ENCODE measurements at places on chromosomes 12 and 14.
A peak's percentile ranks its signal among the peaks of the same experiment; 100 is the strongest.

DNA sequence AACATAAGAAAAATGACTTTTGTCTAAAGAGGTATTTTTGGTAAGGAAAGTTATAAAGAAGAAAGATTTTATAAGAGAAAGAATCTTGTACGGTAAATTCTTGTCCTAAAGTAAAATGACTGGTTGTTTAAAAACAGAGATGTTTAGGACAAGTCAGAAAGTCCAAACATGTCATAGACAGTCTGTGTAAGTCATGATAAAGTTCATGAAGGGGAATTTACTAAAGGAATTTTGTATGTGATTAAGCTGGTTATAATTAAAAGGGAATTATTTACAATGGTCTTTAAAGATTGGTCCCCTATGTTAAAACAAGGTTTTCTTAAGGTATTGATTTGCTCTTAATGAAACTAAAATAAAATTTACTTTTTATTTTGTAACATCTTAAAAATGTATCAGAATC is 269.4 kb upstream of the CCDC196 start:
- DNase-seq, result no peak

- DNase-seq, result no peak
Measured at GRCh38 chr12:65907513-65907912, 83.2 kb downstream of the HMGA2 start.

GRCh38 chr12:71216725-71217579 is 59.2 kb upstream of the TSPAN8 start:
- DNase-seq, result peak; percentile 4

DNA sequence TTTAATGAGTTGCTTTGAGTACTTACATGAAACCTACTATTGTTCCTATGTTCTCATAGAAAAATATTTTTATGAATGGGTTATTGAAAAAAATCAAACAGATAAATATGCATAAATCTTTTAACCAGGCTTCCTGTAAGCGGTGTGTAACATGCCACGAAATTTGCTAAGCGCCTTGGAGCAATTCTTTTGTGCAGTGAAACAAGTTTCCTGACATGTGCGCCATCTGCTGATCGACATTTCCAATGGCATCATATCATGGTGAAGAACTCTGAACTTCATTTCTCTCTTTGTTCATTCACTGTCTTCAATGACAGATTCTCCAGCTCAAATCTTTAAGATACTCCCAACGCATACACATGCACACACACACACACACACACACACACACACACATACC is 145.6 kb upstream of the NAV3 start:
- peak; percentile 50 for DNase-seq

DNA sequence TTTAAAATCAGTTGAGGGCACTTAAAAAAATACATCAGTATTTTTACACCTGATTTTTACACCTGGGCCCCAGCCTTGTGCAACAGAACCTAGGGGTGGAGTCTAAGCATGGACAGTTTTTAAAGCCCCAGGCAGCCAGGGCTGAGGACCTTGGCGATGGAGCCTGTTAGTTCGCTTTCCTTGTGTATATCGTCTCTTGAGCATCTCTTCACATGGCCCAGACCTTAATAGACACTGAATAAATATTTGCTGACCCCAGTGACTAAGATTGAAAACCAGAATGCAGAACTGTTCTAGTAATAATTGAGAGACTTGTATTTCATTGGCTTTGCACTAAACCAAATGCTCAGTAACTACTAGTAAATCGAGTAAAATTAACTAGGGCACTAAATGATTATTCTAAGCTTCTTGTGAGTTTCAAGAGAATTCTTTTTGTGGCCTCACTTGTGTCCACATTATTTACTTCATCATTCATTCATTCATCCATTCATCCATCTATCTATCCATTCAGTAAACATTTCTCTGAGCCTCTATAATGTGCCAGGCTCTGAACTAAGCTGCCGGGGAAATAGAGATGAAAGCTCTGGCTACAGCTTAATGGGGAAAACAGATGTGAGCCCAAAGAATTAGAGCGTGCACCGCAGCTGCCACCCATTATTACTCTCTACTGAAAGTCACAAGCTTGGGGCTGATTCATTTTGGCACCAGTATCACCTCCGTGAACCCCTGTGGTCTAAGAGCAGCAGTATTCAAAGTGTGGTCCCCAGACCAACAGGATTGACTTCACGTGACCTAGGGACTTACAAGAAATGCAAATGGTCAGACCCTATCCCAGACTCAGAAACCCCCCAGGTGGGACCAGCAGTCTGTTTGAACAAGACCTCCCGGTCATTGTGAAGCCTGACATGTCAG is 30.7 kb upstream of the BCL7A start:
- DNase-seq, result no peak

- DNase-seq, result no peak
Measured at GRCh38 chr14:68636597-68636996, 156.3 kb downstream of the ZFP36L1 start.

DNA sequence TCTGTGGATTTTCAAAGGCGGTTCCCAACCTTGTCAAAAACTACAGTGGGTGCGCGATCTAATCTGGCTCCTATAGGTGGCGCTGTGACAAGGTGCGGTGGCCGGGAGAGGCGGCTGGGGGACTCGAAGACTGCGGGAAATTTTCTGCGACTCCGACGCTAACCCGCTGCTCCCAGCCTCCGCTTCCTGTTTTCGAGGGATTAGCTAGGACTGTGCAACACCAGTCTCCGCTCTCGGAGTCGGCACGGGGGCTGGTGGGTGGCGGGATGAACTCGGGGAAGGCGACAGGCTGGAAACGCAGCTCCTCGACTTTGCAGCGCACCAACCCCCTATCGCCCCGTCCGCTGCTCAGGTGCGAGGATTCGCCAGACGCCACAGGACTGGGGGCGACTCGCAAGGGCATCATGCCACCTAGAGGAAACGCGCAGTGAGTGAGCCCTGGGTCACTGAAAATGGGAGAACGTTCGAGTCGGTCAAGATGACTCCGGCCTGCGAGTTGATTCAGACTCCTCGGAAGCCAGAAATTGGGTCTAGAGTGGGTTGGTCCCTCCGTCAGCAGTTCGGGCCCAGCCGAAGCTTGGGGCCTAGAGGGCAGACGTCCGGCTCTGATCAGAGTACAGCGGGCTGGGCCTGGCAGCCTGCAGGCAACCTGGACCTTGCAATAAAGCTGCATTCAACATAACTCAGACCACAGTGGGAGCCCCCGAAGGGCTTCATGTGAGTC is 5.5 kb upstream of the PAX9 start:
- DNase-seq, result no peak

DNA sequence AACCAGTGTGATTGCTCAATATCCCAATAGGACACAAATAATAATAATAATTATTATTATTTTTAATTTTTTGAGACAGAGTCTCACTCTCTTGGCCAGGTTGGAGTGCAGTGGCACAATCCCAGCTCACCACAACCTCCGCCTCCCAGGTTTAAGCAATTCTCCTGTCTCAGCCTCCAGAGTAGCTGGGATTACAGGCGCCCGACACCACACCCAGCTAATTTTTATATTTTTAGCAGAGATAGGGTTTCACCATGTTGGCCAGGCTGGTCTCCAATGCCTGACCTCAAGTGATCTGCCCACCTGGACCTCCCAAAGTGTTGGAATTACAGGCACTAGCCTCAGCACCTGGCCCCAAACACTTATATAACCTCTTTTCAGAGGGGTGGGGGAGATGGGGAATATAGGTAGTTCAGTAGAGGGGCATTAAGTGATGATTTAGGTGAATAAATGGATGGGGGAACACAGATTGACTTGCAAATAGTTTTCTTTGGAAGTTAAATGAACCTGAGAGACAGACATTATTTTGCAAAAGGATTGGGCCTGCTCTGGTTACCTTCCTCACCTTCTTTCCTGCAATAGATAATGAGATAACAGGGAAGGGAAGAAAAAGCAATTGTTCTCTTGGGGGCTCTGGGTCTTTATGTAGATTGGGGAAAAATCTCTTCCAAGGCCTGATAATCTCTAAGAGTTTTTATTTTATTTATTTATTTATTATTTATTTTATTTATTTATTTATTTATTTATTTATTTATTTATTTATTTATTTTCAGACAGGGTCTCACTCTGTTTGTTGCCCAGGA is 57.7 kb downstream of the RESF1 start:
- no peak for DNase-seq

DNA sequence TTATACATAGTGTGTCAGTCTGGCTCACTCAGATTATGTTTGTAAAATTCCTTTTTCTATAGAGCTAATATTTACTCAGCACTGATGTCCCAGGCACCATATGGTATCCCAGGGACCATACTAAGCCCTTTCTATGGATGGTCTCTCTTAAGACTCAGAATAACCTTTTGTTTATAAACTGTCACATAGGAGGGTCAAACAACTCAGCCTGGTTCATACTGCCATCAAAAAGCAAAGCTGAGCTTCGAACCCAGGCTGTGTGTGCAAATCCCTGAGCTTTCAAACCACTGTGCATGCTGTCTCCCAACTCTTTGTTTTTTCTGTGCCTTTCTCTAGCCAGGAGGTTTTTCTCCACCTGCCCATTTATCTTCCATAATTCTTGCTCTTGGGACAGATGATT is 135.6 kb upstream of the ARHGAP5 start:
- no peak for DNase-seq

DNA sequence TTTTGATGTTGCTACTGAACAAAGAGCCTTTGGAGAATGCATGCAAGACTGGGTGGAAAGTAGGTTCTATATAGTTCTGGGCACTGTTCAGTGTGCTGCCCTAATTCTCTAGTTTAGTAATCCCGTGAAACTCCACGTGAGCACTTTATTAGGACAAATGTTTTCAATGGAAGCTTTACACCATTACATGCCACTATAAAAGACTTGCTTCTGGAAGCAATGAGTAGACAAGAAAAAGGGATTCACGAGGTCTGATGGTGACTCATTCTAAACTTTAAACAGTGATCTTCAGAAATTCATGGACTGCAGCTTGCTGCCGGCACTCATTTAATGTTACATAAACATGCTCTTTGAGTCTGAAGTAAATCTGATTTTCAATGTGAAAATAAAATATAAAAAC is 22.3 kb downstream of the ATG14 start:
- DNase-seq, result no peak

- DNase-seq, result peak; percentile 57
Measured at GRCh38 chr12:122190842-122191668, 8.1 kb downstream of the LRRC43 start.

GRCh38 chr14:76034566-76034965 is 49.0 kb downstream of the IFT43 start:
- no peak for DNase-seq

GRCh38 chr12:45670346-45671065 is 59.0 kb upstream of the ARID2 start:
- no peak for DNase-seq

DNA sequence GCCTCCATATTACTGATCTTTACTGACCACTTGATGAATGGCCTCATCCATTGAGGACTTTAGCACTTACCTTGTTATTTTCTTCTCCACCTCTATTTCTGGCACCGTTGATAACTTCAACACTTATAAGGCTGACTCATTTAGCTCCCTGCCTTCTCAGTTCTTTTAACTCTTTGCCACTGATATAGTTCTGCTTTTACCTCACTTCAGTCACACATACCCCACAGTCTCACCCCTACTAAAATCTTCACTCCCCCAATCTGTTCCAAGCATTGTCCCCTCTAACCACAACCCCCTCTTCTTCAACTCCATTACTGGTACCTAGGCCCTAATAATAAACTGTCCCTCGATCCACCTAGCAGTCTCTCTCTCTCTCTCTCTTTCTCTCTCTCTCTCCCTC is 141.0 kb downstream of the PAH start:
- DNase-seq, result no peak

GRCh38 chr14:100106250-100107112 is 41.3 kb downstream of the EVL start:
- no peak for DNase-seq

DNA sequence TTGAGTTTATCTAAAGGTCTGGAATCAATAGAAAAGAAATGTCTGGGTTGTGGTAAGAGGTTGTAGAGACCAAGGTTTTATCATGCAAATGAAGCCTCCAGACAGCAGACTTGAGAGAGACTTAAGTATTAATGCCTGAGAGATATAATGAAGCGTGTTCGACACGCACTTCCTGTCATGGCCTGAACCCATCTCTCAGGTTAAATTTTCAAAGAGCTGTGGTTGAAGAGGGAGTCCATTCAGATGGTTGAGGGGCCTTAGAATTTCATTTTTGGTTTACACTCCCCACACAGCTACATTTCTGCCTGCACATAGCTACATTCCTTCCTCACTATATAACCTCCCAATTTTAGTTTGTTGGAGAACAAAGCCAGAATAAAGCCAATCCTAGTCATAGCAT is 10.1 kb upstream of the CLEC12A start:
- DNase-seq, result no peak

DNA sequence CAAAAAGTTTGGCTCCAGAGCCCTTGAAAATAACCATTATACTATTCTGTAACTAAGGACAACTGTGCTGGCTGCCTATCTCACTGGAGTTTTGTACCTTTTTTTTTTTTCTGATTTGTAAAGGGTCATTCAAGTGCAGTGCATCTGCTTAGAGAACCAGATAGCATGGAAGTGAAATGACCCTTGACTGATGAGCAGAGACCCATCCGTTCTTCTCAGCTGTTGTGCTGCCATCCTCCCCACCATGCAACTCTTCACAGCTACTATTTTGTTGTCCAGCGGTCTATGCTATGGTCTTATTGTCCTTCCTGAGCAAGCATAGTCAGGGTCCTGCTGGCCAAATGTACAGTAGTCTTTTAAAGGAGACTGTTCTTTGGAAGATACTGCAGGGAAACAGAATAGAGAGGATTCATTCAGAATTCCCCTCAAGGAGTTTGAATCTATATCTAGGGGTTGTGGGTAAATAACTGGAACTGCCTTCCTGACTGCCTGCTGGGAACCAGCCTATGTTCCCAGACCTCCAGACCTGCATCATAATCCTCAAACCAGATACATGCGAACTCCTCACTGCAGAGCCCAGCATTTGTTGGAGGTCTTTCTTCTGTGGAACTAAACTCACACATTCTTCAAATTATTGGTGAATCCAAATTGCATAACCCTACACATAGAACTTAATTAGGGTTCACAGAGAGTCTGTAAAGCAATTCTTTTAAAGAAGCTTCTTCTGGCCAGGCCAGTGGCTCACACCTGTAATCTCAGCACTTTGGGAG is 41.1 kb downstream of the GPR19 start:
- no peak for DNase-seq

GRCh38 chr12:115235880-115236279 is 551.9 kb upstream of the TBX3 start:
- no peak for DNase-seq
